ENCODE measurements at places on chromosomes 5 and 9.

DNA sequence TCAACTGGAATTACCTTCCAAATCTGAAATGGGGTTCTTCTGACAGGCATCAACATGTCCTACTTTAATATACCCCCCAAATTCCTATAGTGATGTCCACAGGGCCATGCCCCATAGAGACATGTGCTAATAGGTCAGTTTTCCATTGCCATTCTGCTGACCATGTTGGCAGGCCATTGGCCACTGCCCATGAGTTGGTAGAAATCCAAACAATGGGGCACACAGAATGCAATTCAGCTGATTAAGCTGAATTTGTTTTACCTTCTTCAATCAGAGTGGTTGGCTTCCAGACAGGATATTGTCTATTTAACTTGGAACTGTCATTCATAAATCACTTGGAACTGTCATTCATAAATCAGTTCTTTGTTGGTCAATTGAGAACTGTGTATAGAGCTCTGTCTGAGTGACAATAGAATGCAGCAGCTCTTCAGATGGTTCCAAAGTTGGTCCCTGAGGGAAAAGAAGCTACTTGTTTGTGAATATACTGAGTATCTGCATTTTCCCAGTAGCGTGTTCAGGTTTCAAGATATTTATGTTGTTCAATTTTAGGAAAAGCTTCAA is 336.9 kb downstream of the DRD1 start:
- DNase-seq = no peak

DNA sequence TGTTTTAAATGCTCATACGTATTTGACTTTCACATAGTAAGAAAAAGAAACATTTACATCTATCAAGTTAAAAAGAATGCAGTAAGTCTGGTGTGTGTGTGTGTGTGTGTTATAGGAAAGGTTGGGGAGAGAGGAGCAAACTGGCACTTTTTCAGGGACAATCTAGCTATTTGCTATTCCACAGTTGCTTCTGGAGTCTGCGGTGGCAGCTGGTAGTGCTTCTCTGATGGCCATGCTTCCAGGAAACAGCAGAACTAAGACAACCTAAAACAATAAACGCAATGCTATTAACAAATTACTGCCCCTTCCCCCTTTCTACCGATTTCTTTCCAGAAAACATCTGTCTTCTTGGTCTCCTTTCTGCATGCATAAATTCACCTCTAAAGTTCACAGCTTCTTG is 70.0 kb upstream of the CDH10 start:
- no peak for DNase-seq

DNA sequence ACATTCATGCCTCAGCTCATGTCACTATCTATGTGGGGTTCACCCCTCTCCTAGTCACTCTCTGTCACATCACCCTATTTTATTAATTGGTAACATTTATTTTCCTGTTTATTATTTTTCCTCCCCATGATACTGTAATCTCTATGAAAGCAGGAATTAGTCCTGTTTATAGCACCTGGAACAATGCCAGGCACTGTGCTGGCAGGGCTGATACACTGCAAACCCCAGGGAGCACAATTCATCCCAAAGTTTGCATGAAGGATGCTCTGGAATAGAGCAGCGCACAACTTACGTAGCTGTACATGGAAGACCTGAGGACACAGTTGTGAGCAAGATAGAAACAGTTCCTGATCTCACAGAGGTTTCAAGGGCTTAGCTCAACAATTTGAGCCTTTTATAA is 103.2 kb downstream of the NSG2 start:
- no peak for DNase-seq

GRCh38 chr9:88197016-88197415 is 58.7 kb upstream of the SPATA31C2 start:
- DNase-seq = no peak

- DNase-seq = no peak
Observed at GRCh38 chr9:85292261-85292660, 449.5 kb downstream of the AGTPBP1 start.

DNA sequence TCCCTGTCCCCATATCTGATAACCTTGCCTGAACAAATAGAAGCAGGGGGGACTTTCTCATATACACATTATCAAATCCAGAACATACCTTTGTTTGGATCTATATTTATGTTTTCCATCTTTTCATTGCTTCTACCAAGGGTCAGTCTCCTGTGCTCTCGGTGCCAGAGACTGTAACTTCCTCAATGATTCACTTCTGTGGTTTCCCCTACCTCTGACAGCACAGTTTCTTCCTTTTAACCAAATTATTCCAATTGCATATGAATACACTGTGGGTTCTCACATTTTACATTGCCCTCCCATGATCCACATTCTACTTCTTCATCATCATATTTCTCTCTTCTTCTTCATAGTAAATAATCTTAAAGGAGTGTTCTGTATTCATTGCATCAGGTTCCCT is 32.2 kb downstream of the NMUR2 start:
- DNase-seq = no peak

- no peak for DNase-seq
Observed at GRCh38 chr5:159337016-159337955, 7.0 kb upstream of the IL12B start.

- no peak for DNase-seq
Observed at GRCh38 chr5:156147944-156148285, 179.0 kb upstream of the SGCD start.

DNA sequence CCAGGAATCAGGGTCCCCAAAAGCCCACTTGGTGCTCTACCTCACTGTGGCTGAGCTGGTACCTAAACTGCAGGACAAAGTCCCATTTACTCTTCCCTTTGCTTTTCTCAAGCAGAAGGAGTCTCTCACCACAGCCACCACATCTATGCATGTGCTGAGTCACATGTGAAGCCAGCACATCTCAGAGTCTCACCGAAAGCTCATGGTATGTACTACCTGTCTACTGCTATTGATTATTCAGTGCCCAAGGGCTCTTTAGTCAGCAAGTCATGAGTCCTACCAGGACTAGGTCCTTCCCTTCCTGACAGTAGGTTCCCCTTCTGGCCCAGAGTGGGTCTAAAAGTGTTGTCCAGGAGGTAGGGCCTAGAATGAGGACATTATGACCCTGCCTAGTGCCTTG is 130.7 kb upstream of the NTRK2 start:
- no peak for DNase-seq

DNA sequence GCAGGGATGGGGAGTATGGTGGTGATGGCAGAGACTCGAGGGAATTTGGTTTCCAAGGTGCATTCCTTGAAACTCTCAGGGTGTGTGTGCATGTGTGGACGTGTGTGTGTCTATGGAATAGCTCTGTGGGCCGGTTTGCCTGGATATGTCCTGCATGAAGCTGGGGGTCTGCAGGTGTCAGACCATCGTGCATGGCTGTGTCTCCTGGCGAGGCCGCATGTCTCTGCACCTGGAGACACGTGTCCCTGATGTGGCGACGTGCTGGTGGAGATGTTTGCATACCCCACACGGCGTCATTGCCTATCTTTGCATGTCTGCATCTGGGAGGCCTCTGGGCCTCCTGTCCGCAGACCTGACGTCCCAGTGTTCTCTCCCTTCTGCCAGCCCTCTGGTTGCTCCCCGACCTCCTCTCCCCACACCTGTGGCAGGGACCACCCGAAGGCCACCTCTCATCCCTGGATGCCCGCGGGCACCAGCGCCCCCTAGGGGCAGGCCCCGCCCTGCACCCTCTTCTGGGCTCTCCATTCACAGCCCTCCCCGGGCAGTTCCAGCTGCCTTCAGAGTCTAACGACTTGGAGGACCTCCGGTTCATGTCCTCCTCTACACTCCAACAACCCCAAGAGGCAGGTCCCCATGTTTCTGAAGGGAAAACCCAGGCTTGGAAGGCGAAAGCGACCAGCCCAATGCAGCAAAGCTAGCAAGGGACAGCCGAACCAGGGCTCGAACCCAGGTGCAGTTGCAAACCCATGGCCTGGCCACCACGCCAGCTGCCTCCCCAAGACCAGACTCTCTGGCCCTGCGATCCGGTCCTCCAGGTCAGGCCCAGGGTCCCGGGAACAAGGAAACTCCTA is 88.6 kb downstream of the LMX1B start:
- no peak for DNase-seq

DNA sequence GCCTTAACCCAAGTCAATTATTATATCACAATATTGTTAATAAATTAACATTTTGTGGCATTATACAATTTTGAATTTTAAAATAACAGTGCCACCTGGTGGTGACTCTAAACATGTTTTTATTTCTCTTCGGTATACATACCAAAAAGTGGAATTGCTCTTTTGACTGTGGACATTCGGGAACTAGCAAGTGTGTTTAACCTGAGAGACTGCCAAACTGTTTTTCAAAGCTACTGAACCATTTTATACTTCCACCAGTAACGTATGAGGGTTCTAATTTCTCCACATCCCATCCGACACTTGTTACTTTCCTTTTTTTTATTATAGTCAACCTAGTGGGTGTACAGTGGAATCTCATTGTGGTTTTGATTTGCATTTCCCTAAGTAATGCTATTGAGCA is 18.3 kb upstream of the HSDL2 start:
- no peak for DNase-seq

GRCh38 chr9:33137781-33138264 is 29.3 kb downstream of the B4GALT1 start:
- DNase-seq = no peak

GRCh38 chr9:106218427-106218826 is 524.1 kb downstream of the TMEM38B start:
- DNase-seq = no peak

- no peak for DNase-seq
Observed at GRCh38 chr9:111381006-111381405, 51.0 kb upstream of the OR2K2 start.

DNA sequence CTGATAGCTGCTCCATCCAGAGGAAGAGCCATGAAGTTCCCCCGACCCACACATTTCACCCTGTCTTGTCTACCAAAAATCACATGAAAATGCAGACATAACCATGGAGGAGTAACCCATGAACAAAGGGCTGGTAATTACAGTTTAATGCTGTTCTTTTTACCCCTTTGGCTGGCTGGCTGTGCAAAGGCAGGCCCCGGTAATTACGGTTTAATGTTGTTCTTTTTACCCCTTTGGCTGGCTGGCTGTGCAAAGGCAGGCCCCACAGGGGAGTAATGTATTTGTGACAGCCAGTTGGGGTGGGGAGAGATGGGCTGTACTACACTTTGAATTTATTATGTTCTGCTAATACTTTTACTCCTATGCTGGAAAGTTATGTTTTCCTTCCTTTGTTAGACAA is 41.7 kb downstream of the PIK3R1 start:
- no peak for DNase-seq

DNA sequence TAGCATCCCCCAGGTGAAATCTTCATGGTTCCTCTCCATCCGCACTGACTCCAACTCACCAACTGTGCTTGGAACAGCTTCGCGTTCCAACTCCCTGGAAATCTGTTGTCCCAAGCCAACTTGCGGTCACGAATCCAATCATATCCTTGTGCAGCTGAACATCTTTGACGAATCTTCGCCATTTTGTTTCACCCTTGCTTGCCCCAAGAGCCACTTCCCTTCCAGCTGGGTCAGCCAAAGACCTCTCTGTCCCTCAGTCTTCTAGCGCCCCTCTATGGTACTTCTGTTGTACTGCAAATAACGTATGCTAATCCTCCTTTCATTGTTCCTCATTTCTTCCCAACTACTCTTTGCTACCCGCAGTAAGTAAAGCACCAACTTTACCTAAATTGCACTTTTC is 61.0 kb upstream of the TARS1 start:
- DNase-seq = peak; percentile 2

DNA sequence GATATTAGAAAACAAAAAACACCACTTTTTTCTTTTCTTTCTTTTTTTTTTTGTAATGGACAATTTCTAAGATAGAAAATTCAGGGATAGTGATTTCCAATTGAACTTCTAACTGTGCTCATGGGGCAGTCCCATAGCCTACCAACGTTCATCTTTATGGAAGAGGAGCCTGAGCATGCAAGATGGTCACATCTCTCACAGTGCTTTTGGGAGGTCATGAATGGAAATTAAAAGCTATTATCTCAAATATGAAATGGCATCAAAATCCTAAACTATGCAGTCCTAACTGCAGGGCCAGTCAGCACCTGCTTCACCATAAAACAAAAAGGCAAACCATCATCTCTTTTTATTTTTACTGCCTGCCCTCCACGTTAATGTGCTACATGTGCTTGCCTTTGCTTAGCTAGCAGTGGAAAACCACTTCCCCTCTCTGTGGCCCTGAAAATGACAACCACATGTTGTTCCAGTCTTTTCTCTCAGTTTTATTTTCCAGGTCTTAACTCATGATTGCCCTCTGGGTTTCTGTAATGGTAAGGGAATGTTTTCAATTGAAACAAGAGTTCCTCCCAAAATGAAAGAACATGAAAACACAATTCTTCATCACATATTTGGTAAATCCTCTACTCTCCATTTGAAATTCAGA is 16.7 kb downstream of the IFNB1 start:
- no peak for DNase-seq

GRCh38 chr5:134579284-134579771 is 53.3 kb downstream of the SAR1B start:
- no peak for DNase-seq

GRCh38 chr5:174531782-174532191 is 192.6 kb upstream of the MSX2 start:
- no peak for DNase-seq

- DNase-seq = peak; percentile 44
Observed at GRCh38 chr9:135602789-135603481, 36.4 kb downstream of the GLT6D1 start.

DNA sequence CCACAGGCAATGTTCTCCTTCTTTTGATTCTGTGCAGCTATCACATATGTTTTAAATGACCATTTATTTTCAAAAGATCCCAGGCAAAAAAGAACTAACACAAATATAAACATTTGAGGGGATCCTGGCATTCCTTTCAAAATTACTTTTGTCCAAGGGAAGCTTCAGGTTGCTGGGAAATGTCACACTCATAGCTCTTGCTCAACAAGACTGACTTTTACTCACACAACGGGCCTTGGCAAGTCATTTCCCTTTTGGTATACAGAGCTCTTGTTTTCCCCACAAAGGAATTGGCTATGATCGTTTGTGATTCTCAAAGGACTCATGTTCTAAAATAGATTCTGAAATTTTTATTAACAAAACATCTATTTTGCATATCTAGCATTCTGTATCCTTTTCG is 4.5 kb upstream of the PALM2AKAP2 start:
- DNase-seq = no peak

DNA sequence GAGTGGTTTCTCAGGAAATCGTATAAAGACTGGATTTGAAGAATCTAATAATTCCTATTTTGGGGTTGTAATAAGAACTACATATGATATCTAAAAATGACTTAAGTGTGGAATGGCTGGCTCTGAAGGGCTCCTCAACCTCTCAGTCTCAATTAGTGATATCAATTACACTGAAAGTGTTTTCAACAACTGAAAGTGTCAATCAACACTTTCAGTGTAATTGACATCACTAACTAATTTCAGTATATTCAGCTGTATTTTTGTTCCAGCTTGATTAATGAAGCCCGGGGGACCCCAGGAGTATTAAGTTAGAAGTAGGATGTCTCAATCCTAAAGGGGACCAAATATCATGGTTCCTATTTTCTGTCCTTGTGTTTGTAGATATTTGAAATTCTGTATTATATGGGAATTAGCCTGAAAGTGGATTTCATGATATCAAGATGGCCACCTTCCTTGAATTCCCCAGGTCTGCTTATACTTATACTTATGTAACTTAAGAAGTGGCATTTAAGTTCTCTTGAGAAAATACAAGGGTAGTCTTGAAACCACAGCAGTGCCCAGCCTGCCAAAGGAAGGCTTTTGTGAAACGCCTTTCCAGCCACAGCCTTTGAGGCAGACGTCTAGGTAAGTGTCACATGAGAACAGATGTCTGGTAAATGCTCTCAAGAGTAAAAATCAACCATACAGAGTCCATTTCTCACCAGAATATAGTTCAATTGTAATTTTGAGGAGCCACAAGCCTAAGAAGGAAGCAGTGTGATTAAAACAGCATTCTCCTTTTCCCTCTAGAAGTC is 4.6 kb downstream of the BASP1 start:
- no peak for DNase-seq

- no peak for DNase-seq
Observed at GRCh38 chr9:124356745-124357390, 58.4 kb downstream of the PSMB7 start.
